HFFc6 (cell line): ENCODE measurements at places on chromosomes 2 and 18.

DNA sequence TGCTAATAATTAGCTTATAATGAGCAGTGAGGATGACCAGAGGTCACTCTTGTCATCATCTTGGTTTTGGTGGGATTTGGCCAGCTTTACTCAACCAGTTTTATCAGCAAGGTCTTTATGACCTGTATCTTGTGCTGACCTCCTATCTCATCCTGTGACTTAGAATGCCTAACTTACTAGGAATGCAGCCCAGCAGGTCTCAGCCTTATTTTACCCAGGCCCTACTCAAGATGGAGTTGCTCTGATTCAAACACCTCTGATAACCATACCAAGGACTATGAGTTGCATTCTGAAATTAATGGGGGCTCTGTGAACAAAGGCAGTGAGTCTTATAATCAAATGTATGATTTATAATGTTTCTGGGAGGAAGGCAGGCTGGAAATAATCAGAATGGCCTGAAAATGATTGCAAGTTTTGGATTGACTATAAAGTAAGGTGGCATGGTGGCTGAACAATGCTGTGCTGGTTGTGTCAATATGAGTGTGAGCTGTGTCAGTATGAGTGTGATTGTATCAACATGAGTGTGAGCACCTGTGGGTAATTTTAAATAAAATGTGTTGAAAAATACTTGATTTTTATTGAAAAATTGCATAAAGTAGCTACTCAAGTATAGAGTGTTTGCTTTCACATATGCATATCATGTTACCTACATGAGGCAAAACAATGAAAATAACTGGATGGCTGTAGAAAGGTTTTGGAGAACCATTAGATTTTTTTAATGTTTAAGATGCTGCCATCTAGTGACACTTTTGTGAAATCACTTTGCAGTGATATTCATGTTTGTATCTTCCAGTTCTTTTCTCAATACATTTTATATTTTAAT lies 103.0 kb downstream of the KYNU start:
- DNase-seq: peak; percentile 31

DNA sequence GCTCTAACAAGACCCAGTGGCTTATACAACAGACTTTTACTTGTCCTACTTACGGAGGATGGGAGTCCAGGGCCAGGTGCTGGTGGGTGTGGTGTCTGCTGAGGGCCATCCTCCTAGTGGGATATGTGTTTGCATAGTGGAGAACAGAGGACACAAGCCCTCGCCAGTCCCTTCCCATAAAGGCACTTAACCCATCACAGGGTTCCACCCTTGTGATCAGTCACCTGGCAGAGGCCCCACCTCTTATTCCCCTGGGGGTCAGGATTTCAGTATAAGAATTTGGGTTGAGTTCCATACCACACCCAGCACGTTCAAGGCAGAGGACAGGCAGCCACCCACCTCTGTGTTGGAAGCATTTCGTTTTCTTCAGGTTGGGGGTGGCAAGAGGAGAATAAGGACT lies 259.0 kb downstream of the AGAP1 start:
- no peak for DNase-seq

GRCh38 chr2:160491911-160492371 lies 1.7 kb downstream of the RBMS1 start:
- DNase-seq: peak; percentile 72

GRCh38 chr2:176152350-176153181 lies 1.2 kb downstream of the HOXD4 start:
- DNase-seq: no peak
